Mesenteric fat pad (tissue), 1 donor: ENCODE measurements at places on chromosomes 6 and 20. TPM values are rescaled to one million over a fixed set of nuclear protein-coding genes. Genes with fewer than 3 reads are reported as not detected.

TFAP2A gene
- total RNA-seq: 1.9 TPM

C6orf120 gene
- 34.4 TPM for total RNA-seq

FBXO5 gene
- 3.4 TPM for total RNA-seq

C6orf52 gene
- total RNA-seq: 1.1 TPM

TBP gene
- total RNA-seq: 10.6 TPM

GRCh38 chr20:44494266-44494665, 18.6 kb downstream of the TTPAL start:
- no peak for DNase-seq

- DNase-seq: no peak
These were observed 280.2 kb downstream of the ESR1 start for GRCh38 chr6:152087701-152088100.

- DNase-seq: no peak
These were observed 14.4 kb upstream of the TLDC2 start for GRCh38 chr20:36861625-36861874.

GRCh38 chr6:165231581-165232561, 77.5 kb downstream of the C6orf118 start:
- no peak for DNase-seq
